ENCODE measurements at places on chromosomes 6 and 20.

GRCh38 chr6:168149015-168149414, 70.0 kb upstream of the FRMD1 start:
- no peak for DNase-seq

GRCh38 chr6:75997696-75998095, 74.8 kb downstream of the IMPG1 start:
- DNase-seq: no peak

DNA sequence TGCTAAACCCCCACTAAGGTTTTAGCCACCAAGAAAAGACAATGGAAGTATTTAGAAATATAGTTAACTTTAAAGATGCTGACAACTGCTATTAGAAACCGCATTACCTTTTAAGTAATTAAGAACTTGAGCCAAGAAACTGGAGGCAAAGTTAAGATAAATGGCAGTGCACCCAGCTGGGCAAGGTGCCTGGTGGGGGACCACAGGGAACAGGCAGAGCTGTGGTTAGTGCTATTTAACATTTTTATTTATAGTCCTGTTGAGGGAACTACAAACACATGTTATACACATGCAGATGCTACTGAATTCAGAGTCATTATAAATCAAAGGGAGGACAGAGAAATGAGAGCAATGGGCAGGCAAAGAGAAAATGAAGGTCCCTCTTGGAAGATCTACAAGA, 447.9 kb downstream of the TFAP2B start:
- DNase-seq: no peak

DNA sequence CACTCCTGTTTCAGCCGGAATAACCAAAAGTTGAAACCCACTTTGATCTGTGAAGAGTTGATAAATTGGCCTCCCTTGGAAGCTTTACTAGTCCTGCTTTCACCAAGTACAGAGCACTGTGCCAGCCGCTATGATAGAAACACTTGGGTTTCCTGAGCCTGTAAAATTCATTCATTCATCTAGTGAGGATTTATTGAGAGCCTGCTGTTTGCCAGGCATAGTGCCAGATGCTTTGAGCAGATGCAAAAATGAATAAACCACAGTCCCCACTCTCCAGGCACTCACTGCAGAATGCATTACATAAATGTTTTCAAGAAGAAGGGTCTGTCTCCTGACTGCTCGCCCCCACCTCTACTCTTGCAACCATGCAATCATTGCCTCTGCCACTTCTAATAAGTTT, 25.3 kb upstream of the TMEM217 start:
- DNase-seq: no peak

DNA sequence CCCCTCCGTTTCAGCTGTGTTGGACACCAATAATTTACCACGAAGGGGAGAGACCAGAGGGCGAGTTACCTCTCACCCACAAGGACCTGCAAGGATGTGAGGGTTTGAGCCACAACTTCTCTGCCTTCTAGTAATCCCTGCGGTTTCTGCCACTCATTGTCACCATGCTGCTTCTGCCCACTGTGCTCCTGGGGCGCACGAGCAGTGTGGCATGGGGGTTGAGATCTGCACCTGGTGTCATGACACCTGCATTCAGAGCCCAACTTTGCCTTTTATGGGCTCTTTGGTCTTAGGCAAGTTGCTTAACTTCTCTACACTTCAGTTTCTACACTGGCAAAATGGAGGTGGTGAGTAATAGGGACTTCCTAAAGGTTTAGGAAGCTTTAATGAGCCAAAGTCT, 84.9 kb downstream of the SOBP start:
- DNase-seq: no peak

DNA sequence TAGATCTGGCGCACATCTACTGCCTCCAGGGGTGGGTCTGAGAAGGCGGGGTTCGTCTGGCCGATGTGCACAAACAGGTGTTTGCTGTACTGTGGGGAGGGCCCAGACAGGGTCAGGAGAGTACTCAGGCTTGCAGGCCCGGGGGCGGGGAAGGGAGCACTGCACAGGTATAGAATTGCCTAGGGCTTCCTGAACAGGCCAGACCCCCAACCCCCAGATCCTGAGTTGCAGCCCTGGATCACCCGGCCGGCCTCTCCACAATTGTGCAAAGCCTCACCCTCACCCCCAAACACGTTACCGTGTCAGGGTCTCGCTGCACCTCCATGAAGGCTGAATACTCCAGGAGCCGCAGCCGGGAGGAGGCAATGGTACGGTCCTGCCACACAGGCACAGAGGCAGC, 7.8 kb downstream of the RPL10A start:
- no peak for DNase-seq

GRCh38 chr6:7479801-7480266, 61.6 kb upstream of the DSP start:
- no peak for DNase-seq

GRCh38 chr6:10393544-10394225, 21.2 kb downstream of the TFAP2A start:
- DNase-seq: no peak

DNA sequence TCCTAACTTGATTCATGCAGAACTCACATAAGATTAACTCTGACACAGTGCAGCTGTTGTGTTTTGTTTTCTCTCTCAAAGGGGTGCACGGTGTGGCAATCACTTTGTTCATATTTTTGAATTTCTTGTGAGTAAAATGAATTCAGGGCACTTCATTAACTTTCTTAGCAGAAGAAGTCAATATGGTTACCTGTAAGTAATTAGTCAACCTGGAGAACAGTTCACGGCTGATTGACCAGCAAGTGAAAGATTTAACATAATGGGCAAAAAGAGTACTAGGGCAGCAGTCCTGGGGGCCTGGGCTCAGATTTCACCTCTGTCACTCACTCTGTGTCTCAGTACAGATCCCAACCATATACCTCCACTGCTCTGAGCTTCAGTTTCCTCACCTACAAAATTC, 102.4 kb upstream of the SPTLC3 start:
- DNase-seq: no peak

GRCh38 chr6:105786890-105787655, 299.1 kb upstream of the PRDM1 start:
- no peak for DNase-seq

- DNase-seq: no peak
Observed at GRCh38 chr20:54166987-54167662, 6.7 kb downstream of the CYP24A1 start.

- DNase-seq: no peak
Observed at GRCh38 chr20:56348305-56348693, 10.5 kb upstream of the FAM210B start.

Data from activated B cell treated with CpG ODN at 0.5 μM for 24 hours (primary cell).